ENCODE measurements at places on chromosomes 7 and 10.

DNA sequence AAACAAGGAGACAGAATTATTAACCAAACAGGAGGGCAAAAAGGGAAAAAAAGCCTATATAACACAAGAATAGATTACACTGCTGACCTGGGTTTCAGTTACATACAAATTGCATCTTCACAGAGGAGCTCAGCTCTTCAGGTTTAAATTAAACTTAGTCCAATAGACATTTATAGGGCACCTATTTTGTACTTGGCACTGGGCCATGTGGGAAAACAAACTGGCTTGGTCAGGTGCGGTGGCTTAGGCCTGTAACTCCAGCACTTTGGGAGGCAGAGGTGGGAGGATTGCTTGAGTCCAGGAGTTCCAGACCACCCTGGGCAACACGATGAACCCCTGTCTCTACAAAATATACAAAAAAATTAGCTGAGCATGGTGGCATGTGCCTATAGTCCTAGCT, 62.3 kb upstream of the CCDC6 start:
- peaks cover 80% of the 10 kb centered on the region for H3K4me1 ChIP-seq
- no peaks in the 10 kb centered on the region for H3K36me3 ChIP-seq
- H3K27ac ChIP-seq = no peak overlapping the region
- H3K27me3 ChIP-seq = no peaks in the 10 kb centered on the region
- DNase-seq = peak; percentile 21

DNA sequence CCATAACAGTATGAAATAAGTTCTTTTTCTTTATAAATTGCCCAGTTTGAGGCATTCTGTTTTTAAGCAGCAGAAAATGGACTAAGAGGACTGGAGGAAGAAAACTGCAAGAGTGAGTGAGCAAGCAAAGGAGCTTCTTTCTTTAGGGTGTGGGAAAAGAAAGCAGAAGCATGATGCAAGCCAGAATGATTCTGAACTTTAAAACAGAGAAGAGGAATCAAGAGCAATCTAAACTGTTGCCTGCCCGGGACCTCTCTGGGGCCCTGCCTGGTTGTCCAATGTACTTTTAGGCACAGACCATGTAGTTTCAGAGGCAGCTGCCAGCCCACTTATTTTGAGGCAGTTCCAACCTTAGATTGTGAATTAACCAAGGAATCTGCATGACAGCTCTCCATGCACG, 186.3 kb downstream of the PLPP4 start:
- no peaks in the 10 kb centered on the region for H3K4me1 ChIP-seq
- H3K27me3 ChIP-seq = 0 out of 2 replicates have a peak, but pooled peaks cover 5% of the 10 kb centered on the region
- H3K36me3 ChIP-seq = no peaks in the 10 kb centered on the region

- H3K36me3 ChIP-seq = no peaks in the 10 kb centered on the region
- no peak overlapping the region for H3K27ac ChIP-seq
- H3K27me3 ChIP-seq = no peaks in the 10 kb centered on the region
These were observed 96.3 kb downstream of the ATXN7L1 start for GRCh38 chr7:105779856-105780780.

DNA sequence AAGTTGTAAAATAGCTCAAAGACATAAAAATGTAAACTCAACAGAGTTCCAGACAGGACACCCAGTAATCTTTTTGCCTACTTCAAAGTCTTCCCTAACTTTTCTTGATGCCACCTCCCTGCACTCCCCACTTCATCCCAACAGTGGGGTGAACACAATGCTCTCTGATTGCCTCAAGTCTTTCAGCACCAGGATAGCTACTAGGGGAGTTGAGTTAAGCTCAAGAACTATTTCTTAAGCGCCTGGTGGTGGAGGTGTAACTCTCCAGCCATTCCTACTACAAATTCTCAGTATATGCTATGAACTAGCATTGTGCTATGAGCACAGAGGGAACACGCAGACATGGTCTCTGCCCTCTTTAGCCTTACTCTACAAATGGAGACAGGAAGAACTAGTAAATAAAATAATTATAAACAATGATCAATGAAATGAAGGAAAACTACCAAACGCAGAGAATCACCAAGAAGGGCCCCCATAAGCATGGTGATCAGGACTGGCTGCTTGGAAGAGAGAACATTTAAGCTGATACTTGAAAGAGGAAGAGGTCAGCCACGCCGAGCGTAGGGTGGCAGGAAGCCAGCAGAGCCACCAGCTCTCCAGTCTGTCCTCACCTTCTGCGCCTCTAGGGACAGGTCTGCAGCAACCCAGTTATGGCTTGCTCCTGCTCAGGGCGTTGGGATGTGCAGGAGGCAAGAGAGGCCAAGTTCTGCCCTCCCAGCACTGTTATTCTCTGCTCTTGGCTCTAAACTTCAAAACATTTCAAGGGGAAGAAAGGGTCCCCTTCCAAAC, 16.7 kb upstream of the FRA10AC1 start:
- no peak overlapping the region for H3K4me3 ChIP-seq
- H3K27ac ChIP-seq = no peak overlapping the region
- no peaks in the 10 kb centered on the region for H3K36me3 ChIP-seq
- H3K27me3 ChIP-seq = no peaks in the 10 kb centered on the region
- no peak for DNase-seq
- peaks cover 4% of the 10 kb centered on the region for H3K4me1 ChIP-seq
